ENCODE measurements at places on chromosomes 16 and 17. TPM values are rescaled to one million over a fixed set of nuclear protein-coding genes. Genes with fewer than 3 reads are reported as not detected.

EIF3C gene
- total RNA-seq, result 372 TPM

C16orf46 gene
- total RNA-seq, result not detected

HOXB6 gene
- total RNA-seq, result not detected

RABEP1 gene
- total RNA-seq, result 91.1 TPM

ADAP2 gene
- 14.6 TPM for total RNA-seq

TLCD1 gene
- total RNA-seq, result 3.1 TPM

NEURL4 gene
- total RNA-seq, result 85.2 TPM

NPIPA1 gene
- total RNA-seq, result 170 TPM

IGF2BP1 gene
- total RNA-seq, result 0.27 TPM

AURKB gene
- total RNA-seq, result 1.1 TPM

KRTAP9-7 gene
- total RNA-seq, result not detected

MFSD6L gene
- 0.22 TPM for total RNA-seq

GAN gene
- 6.9 TPM for total RNA-seq

TBC1D28 gene
- not detected for total RNA-seq

KRT12 gene
- total RNA-seq, result not detected

ACLY gene
- 85.3 TPM for total RNA-seq

NAGLU gene
- 47.1 TPM for total RNA-seq

CMTM2 gene
- total RNA-seq, result not detected

ZNF287 gene
- total RNA-seq, result 19.3 TPM

BEAN1 gene
- total RNA-seq, result not detected

CIAPIN1 gene
- total RNA-seq, result 45.7 TPM

SLC35B1 gene
- total RNA-seq, result 40.5 TPM

NPIPA3 gene
- total RNA-seq, result 6.1 TPM

FBRS gene
- 191 TPM for total RNA-seq

KRT33A gene
- total RNA-seq, result not detected

PRR11 gene
- 1.5 TPM for total RNA-seq

CHST5 gene
- total RNA-seq, result 0.99 TPM

CDH5 gene
- total RNA-seq, result not detected

SCIMP gene
- total RNA-seq, result 87.3 TPM

CNGB1 gene
- total RNA-seq, result not detected

EVPL gene
- not detected for total RNA-seq

GFAP gene
- not detected for total RNA-seq

CSH2 gene
- total RNA-seq, result not detected

PAFAH1B1 gene
- total RNA-seq, result 172 TPM

CDH3 gene
- total RNA-seq, result 0.17 TPM

HNF1B gene
- 1.5 TPM for total RNA-seq

All from B cell (primary cell).